ENCODE measurements at places on chromosomes 5 and 9.

GRCh38 chr5:167533814-167534795, 757.3 kb upstream of the WWC1 start:
- DNase-seq, result no peak

DNA sequence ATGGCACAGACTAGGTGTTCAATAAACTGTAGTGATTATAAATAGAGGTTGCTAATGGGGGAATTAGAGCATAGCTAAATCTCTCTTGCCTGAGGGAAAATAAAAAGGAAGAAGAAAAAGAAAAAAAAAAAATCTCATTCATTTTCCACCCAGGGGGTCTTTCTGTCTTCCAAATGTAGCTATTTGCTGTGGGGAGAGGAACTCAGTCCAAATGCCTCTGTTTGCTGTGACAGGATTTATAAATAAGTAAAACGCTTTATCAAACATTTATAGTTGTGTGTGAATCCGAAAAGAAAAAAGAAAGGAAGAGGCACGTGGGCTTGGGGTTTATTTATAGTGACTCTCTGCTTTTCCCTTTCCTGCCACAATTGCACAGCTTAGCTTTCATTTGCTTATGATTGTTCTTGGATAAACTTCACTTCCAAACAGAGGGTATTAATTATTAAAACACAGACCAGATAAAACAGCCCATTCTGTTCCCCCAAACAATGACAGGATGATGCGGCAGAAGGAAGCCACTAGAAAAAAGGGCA, 245.7 kb downstream of the ASTN2 start:
- DNase-seq, result no peak

- no peak for DNase-seq
Measured at GRCh38 chr9:111904891-111905291, 8.3 kb downstream of the UGCG start.

DNA sequence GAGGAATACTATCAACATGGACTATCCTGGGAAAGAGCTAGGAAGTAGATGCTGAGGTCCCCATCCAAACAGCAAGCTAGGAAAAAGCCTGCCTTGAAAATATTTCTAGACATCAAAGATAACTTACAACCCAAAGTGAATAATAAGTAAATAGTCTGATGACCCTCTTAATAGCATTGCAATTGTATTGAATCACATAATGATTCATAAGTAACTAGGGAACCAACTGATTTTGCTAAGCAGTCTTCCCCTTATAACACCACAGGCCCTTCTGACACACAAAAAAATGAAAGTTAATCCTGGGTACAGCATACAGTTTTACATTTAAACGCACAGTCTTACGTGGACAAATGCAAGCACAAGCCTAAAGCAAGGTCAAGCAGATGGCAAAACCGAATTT, 199.3 kb downstream of the RFK start:
- no peak for DNase-seq

- DNase-seq, result peak; percentile 41
Measured at GRCh38 chr9:127277099-127277498, 12.5 kb downstream of the GARNL3 start.

- no peak for DNase-seq
Measured at GRCh38 chr5:38607396-38607795, 51.0 kb upstream of the LIFR start.

DNA sequence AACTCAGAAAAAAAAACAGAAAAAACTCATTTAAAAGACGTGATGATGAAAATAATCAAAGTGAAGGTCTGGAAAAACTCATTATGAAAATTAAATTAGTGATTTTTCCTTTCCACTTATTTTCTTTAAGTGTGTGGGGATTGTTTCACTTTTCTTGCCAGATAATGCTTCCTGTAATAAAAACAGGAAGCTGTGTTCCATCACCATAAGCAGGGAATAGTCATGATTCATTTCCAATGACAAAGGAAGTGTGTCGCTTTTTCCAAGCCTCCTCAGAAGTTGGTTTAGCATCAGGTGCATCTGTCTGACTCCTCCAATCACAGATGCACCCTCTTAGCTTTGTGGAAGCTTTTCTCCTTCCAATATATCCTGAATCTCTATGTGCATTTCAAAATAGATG, 2068.7 kb downstream of the MAT2B start:
- DNase-seq, result no peak

- DNase-seq, result no peak
Measured at GRCh38 chr5:134462761-134463160, 51.1 kb upstream of the CDKN2AIPNL start.

DNA sequence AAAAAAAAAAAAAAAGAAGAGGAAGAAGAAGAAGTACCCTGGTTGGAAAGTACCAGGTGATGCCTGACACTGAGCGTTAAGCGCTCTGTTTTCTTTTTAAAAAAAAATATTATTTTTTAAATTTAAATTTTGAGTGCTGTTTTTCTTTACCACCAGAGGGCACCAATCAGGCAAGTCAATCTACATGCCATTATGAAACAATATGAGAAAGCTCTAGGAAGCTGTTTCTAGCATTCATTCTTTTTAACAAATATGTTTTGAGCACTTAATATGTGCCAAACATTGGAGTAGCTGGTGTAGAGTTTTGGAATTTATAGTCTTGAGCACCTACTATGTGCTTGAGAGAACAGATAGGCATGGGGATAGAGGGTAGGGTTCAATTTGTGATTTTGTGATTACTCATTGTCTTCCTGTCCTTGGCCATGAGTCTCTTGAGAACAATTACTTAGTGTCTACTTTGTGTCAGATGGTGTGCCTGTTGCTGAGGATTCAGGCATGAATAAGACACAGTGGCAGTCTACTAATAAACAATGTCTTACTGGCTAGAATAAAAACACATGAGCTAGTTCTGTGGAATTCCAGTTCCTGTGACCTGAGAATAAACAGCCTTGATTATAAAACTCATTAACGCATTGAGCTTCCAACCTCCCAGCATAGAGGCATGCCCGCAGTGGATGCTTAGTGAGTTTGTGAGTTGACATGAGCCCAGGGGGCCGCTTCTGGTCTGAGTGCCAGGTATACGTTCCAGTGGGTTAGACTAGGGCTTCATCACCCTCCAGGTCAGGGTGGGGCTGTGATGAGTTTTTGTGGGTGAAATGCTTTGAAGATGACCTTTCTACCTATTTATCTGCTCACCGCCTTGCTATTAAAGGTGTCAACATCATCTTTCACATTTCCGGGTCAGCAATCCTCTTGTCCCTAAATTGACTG, 3.0 kb upstream of the UBE2R2 start:
- peak; percentile 66 for DNase-seq

GRCh38 chr5:120735076-120735475, 271.0 kb downstream of the PRR16 start:
- DNase-seq, result no peak

GRCh38 chr9:26947736-26948135, 694 bp upstream of the PLAA start:
- peak; percentile 9 for DNase-seq

- DNase-seq, result no peak
Measured at GRCh38 chr5:174724484-174725260, at the start of gene MSX2. TSS of gene MSX2 (plus strand) at chr5:174724582. CDS start at chr5:174724660, 78 bp downstream.

DNA sequence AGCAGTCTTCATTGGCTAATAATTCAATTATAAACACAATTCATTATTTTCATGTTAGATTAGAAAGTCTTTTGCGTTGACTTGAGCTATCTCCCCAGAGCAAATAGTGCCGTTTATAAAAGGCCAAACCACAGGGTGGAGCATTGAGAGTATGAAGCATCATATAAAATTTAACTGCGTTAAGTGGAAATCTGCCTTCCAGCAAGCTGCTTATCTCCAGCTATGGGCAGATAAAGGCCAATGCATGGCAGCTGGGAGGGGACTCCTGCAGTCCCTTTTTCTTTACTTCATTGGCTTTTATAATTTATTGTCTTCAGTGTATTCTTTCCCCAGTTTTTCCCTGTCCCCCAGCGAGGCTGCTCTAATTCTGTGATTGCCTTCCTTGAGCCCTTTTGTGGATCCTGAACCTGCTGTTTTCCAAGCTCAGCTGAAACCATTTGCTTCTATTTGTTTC, 113.7 kb downstream of the TMEM232 start:
- DNase-seq, result no peak

DNA sequence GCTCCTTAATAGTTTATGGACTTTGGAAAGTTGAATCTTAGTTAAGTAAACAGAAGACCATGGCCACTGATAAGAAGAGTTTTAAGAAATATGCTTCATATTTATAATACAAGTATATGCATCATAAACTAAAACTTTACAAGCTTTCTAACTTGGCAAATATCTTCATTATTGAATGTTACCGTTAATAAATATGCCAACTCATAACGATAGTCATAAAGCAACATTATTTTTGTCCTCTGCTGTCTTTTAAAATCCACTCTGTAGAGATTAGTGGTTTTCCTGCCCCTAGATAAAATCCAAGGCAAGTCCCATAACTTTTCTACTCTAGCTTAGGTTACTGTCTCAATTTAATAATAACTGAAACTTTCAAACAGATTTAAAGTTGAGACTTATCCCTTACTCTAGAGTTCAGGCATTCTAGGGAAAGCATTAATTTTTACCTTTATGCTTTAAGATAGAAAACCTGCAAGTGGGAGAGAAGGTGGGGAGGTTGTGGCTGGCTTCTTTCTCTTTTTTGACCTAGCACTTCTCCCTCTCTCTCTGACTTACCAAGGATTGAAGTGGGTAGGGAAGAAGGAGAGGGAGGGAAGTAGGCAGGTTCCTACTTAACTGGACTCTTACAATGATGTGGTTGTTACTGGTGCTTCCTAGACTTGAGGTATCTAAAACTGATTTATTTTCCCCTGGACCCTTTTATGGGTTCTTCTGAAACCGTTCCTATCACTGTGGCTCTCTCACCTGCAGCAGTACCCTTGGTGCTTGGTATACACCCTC, 29.6 kb downstream of the RNF145 start:
- no peak for DNase-seq

- DNase-seq, result no peak
Measured at GRCh38 chr5:180343110-180343830, 9.9 kb downstream of the GFPT2 start.

GRCh38 chr9:23522952-23523351, 303.1 kb downstream of the ELAVL2 start:
- no peak for DNase-seq

DNA sequence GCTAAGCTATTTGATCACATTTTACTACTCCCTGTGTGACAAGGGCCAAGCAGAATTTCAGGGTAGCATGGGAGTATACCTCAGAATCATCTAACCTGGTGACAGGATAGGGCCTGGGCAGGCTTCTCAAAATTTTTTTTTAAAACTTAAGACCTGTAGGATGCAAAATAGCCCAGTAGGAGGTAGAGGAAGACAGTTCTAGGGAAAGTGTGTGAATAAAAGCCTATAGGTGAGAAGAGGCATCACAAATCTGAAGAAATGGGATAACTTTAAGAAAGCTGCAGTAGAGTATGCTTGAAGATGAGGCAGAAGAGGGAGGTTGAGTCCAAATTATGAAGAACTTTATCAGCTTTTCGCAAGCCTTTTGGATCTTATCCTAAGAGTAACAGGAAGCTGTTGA, 32.3 kb downstream of the CNTRL start:
- DNase-seq, result no peak

DNA sequence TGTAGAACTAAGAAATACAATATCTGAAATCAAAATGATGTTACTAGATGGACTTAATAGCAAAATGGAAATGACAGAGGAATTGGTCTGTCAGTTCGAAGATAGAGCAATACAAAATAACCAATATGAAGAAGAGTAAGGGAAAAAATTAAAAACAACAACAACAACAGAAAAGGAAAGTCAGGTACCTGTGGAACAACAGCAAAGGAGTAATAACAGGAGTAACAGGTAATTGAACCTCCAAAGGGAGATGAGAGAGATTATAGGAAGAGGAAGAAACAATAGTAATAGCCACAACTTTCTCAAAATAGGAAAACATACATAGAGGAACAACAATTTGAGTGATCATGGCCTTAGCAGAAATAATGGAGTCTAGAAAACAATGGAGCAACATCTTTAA, 13.7 kb downstream of the POLK start:
- DNase-seq, result no peak

DNA sequence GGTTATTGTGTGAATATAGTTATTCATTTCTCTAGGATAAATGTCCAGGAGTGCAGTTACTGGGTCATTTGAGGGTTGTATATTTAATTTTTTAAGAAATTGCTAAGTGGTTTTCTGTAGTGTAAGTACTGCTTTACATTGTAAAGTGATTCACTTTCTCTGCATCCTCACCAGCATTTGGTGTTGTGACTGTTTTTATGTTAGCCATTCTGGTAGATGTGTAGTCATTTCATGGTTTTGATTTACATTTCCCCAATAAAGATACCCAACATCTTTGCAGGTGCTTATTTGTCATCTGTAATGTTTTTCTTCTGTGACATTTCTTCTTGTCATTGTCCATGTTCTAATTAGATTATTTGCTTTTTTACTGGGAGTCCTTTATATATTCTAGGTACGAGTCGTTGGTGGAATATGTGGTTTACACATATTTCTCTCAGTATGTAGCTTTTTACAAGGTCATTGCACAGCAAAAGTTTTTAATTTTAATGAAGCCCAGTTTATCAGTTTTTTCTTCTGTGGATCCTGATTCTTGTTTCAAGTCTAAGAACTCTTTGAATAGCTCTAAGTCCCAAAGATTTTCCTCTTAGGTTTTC, 34.0 kb downstream of the SCGB3A1 start:
- peak; percentile 5 for DNase-seq

- no peak for DNase-seq
Measured at GRCh38 chr9:89603767-89604665, 796 bp upstream of the GADD45G start.

- DNase-seq, result no peak
Measured at GRCh38 chr5:17694914-17695313, 60.7 kb downstream of the TAF11L14 start.

DNA sequence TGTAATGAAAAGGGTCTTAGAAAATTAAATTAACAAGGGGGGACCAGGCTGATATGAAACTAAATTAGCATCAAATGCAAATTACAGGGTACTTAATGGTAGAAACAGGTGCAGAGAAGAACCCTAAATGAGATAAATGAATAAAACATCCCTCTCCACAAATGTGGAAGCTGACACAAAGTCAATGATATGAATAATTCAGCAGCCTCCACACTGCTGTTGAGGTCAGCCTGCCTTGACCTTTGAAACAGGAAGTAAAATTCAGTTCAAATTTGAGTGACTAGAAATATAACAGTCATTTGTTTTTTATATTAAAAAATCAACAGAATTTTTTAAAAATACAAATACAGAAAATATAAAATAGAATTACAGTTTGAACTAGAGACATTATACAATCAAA, 40.0 kb downstream of the EBF1 start:
- DNase-seq, result no peak

GRCh38 chr5:53416144-53416738, 64.2 kb upstream of the FST start:
- DNase-seq, result no peak

- DNase-seq, result no peak
Measured at GRCh38 chr9:97755618-97756267, 58.6 kb upstream of the XPA start.

- DNase-seq, result no peak
Measured at GRCh38 chr5:143233031-143233430, 170.5 kb downstream of the NR3C1 start.

GRCh38 chr5:158384535-158385481, 525.9 kb upstream of the CLINT1 start:
- no peak for DNase-seq

DNA sequence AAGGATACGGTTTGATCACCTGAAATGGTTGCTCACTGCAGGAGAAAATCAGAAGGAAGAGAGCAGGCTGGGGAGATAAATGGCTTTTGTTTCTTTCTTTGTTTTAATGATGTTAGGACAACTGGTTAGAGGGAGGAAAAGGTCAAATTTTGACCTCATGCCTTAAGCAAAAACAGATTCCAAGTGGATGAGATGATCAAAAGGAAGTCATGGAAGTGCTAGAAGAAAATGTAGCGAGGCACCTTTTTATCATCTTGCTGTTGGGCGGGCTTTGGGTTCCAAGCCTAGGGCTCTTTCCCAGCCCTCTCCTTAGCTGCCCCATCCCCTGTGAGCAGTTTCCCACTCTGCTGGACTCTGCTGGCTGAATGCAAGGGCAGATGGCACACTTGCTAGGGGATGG, 127.9 kb downstream of the ADAMTS2 start:
- no peak for DNase-seq
